Fibroblast of the conjunctiva (primary cell): ENCODE measurements at places on chromosomes 2 and 18.

GRCh38 chr2:3747032-3747654 lies 43.8 kb downstream of the DCDC2C start:
- no peak for DNase-seq

GRCh38 chr18:48321121-48321520 lies 88.1 kb downstream of the ZBTB7C start:
- DNase-seq: no peak

GRCh38 chr2:24768601-24769000 lies 24.6 kb downstream of the PTRHD1 start:
- no peak for DNase-seq

DNA sequence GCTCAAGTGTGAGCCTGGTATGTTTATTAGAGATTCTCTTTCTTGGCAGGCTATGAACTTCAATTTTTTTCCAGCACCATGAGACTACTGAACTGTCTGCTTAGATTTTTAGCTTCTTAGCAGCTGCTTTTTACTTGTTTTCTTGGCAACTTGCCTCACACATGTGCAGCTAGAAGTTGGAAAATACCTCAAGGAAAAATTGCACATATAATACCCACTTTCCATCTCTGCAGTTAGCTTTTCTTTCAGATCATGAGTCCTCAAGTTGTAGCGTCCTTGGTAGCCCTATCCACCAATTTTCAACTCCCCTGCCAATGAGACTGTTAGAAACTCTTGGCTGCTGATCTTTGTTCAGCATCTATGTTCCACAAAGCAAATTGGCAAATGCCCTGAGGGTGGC lies 302.1 kb downstream of the HRH4 start:
- DNase-seq: no peak
